ENCODE measurements at places on chromosomes 7 and 10.

DNA sequence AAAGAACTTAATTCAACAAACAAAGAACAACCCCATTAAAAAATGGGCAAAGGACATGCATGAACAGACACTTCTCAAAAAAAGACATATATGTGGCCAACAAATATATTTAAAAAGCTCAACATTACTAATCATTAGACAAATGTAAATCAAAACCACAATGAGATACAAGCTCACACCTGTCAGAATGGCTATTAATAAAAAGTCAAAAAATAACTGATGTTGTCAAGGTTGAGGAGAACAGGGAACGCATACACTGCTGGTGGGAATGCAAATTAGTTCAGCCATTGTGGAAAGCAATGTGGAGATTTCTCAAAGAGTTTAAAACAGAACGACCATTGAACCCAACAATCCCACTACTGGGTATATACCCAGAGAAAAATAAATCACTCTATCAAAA, 19.1 kb downstream of the ZFAND4 start:
- no peak for DNase-seq

GRCh38 chr10:33945051-33945450, 610.6 kb upstream of the NRP1 start:
- DNase-seq = no peak

DNA sequence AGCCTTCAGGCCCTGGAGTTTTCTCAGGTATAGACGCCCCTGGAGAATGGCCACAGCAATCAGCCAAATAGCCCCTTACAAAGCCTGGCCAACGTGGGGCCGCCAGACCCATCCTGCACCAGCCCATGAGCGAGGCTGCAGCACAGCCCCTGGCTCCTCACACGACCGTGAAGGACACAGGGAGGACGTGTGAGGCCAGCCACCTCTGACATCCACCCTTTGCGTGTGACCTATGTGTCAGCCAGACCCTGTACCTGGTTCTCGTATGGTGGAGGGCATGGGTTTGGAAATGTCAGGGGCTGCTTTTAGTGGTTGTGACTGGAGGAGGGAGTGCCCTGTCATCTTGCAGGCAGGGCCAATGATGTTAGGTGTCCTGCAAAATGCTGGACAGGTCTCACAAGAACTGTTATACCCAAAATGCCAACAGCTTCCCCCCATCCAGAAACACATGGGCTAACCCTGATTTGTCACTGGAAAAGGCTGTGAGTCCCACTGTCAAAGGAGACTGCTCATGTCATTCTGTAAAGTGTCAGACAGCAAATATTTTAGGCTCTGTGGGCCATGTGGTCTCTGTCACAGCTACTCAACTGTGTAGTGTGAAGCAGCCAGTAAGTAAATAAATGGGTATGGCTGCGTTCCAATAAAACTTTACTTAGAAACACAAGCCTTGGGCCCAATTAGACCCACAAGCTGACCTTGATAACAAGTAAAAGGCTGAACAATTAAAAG, 30.0 kb downstream of the NOD1 start:
- DNase-seq = no peak

DNA sequence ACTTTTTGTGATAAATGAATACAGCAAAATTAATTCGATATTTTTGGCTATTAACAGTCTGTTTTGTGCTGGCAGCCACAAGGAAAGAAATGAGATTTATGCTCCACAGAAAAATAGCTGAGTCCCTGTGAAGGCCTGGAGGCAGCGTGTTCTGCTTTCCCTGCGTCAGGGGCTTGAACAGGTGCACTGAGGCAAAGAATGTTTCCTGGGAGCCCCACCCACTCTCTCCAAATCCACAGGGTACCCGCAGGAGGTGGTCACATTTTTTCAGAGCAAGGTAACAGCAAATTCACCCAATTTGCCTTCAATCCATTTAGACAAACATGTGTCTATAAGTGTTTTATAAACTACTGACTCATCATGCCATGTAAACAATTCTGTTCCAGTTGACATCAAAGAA, 308.1 kb downstream of the TCERG1L start:
- no peak for DNase-seq

GRCh38 chr10:79390551-79391229, 43.4 kb downstream of the PPIF start:
- peak; percentile 59 for DNase-seq

- no peak for DNase-seq
These were observed 5.1 kb downstream of the RAPGEF5 start for GRCh38 chr7:22351878-22352277.

- no peak for DNase-seq
These were observed 14.6 kb downstream of the ASB15 start for GRCh38 chr7:123616223-123616622.

GRCh38 chr7:69656890-69657289, 58.6 kb downstream of the AUTS2 start:
- no peak for DNase-seq

DNA sequence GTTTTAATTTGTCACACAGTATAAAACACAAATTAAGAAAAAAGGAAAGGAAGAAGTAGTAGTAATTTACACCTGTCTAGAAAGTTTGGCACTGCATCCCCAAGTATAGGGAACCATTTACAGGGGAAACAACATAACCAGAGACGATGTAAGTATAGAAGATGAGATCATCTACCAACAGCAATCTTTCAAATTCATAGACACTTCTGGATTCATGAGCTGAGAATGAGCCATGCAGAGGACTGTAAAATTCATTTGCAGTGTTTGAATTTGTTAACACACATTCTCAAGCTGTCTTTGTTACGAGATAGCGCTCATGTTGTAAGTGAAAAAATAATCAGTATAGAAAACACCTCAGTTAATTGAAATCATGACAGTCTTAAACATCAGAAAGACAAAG, 337.0 kb upstream of the MEOX2 start:
- DNase-seq = no peak

GRCh38 chr10:131880016-131880590, 20.7 kb upstream of the PPP2R2D start:
- no peak for DNase-seq

GRCh38 chr7:150451097-150451793, 815 bp downstream of the GIMAP8 start:
- DNase-seq = no peak

DNA sequence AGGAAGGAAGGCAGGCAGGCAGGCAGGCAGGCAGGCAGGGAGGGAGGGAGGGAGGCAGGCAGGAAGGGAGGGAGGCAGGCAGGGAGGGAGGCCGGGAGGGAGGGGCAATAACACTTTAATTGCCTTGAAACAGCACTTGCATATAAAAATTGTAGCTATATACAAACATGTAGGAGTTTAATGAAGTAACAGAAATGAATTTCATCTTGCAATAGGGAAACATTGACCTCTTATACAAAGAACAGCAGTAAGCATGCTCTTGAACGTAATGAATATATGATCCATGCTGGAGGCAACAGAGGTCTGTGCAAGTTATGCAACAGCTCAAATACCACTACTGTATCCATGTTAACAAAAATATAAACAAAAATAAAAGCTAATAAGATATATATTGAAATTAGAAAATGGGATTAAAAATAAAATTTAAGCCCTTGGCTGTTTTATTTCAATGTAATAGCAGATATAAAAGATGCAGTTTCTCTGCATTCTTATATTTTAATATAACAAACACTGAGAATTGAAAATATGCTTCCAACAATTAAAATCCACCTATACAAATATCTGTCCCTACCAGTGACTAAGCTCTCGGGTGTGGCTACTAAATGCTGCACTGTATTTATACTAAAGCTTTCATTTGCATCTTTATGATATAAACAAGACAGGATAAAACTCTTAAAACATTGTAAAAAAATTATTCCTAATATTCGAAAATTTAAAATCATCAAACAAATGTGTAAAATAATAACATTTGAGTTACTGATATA, 50.3 kb downstream of the CACNA2D1 start:
- no peak for DNase-seq

Measured in hematopoietic multipotent progenitor cell treated with erythropoietin and hydrocortisone succinate and interleukin-3 and kit ligand, for 6 days (in vitro differentiated cells).